ENCODE measurements at places on chromosomes 12 and 14. TPM values are rescaled to one million over a fixed set of nuclear protein-coding genes. Genes with fewer than 3 reads are reported as not detected.
A peak's percentile ranks its signal among the peaks of the same experiment; 100 is the strongest.

ACSS3 gene
- total RNA-seq: 9.9 TPM

EPS8 gene
- total RNA-seq: 41.2 TPM

KRT72 gene
- total RNA-seq: not detected

FZD10 gene
- total RNA-seq: 0.52 TPM

DUSP6 gene
- total RNA-seq: 49.8 TPM

GSC gene
- total RNA-seq: 0.33 TPM

NPAS3 gene
- total RNA-seq: 0.33 TPM

LRRC10 gene
- not detected for total RNA-seq

ARPC3 gene
- 48.5 TPM for total RNA-seq

PIWIL1 gene
- total RNA-seq: not detected

TEX22 gene
- total RNA-seq: 0.33 TPM

- H3K4me1 ChIP-seq: no peaks in the 10 kb centered on the region
- DNase-seq: no peak
- H3K4me3 ChIP-seq: no peak overlapping the region
- no peaks in the 10 kb centered on the region for H3K36me3 ChIP-seq
- H3K27me3 ChIP-seq: no peaks in the 10 kb centered on the region
Observed at GRCh38 chr14:32710231-32710671, 228.4 kb upstream of the NPAS3 start.

- H3K27me3 ChIP-seq: no peaks in the 10 kb centered on the region
- H3K27ac ChIP-seq: no peak overlapping the region
- H3K4me1 ChIP-seq: peaks cover 17% of the 10 kb centered on the region
- H3K4me3 ChIP-seq: no peak overlapping the region
Observed at GRCh38 chr12:79659961-79660431, 30.8 kb downstream of the PAWR start.

GRCh38 chr12:130474599-130475269 lies 137.0 kb downstream of the PIWIL1 start:
- no peaks in the 10 kb centered on the region for H3K27me3 ChIP-seq
- no peaks in the 10 kb centered on the region for H3K4me1 ChIP-seq
- no peaks in the 10 kb centered on the region for H3K36me3 ChIP-seq
- H3K27ac ChIP-seq: no peak overlapping the region
- DNase-seq: no peak

DNA sequence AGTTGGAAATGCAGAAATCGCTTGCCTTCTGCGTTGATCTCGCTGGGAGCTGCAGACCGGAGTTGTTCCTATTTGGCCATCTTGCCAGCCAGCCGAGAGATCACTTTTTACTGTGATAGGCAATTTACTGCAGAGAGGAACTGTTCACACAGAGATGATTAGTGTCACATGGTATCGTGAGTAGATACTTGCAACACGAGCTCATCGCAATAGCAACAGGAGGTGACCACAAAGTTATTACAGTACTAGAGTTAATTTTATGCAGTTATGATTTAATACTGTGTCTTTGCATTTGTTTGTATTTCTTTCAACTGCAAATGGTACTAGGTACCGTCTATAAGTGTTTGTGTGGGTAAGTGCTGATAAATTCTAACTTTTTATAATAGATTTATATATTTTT lies 27.8 kb downstream of the NOPCHAP1 start:
- no peak overlapping the region for H3K27ac ChIP-seq
- no peaks in the 10 kb centered on the region for H3K27me3 ChIP-seq
- DNase-seq: no peak
- no peak overlapping the region for H3K4me3 ChIP-seq
- no peaks in the 10 kb centered on the region for H3K4me1 ChIP-seq
- H3K36me3 ChIP-seq: peaks cover 6% of the 10 kb centered on the region

DNA sequence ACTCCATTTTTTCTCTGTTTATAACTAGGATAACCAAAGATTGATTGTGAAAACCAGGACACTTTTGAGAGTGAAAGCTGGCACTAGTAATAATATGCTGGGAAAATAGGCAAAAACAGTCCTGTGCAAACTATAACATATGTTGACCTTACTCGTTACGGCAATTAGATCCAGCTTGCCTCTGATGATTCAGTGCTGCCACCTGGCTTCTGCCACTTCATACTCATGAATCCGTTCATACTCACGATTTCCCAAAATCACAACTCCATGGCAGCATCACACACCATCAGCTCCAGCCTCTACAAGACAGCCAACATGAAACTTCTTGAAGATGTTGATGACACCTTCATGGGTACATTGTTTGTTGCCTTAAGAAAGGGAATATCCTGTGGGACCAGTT lies 49.1 kb upstream of the CAND1 start:
- H3K4me3 ChIP-seq: no peak overlapping the region
- no peaks in the 10 kb centered on the region for H3K36me3 ChIP-seq
- H3K27ac ChIP-seq: no peak overlapping the region
- no peaks in the 10 kb centered on the region for H3K27me3 ChIP-seq

GRCh38 chr14:54976316-54976715 lies 50.6 kb downstream of the WDHD1 start:
- no peak for DNase-seq
- H3K27ac ChIP-seq: no peak overlapping the region
- H3K27me3 ChIP-seq: no peaks in the 10 kb centered on the region

DNA sequence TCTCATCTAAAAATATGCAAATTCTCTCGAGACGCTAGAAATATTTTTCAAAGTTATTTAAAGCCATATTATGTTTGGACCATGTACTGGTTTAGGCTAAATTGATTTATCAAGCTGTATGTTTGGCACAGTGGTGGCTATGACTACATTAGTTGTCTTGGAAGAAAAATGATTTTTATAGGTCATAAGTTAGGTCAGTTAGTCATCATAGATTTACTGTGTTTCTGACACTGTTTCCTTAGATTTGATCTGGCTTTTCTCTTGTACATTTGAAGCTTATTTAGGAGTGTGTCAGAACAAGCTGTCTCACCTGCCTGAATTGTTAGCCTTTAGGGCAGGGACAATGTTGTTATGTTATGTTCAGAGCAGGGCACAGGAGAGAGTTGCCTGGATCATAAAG lies 161.1 kb upstream of the FBXO33 start:
- H3K4me1 ChIP-seq: no peaks in the 10 kb centered on the region
- no peak overlapping the region for H3K27ac ChIP-seq
- H3K4me3 ChIP-seq: no peak overlapping the region

- H3K4me3 ChIP-seq: no peak overlapping the region
- no peaks in the 10 kb centered on the region for H3K27me3 ChIP-seq
- no peak for DNase-seq
- H3K27ac ChIP-seq: no peak overlapping the region
Observed at GRCh38 chr12:52587563-52587962, 13.7 kb downstream of the KRT72 start.

DNA sequence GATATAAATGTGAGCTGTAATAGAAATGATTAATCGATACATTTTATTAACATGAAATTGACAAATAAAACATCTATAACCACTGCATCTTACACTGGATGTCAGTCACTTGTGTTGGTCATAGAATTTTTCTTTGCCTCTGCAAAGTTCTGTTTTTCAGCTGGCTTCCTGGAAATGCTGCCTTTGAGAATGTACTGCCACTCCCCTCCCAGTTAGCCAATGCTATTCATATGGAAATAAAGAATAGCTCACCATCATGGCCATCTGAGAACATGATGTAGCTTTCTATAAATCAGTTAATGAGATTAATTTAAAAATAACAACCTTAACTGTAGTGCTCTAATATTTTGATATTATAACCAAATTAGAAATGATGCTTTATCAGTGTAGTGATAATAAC lies 41.1 kb downstream of the SLCO1B1 start:
- DNase-seq: no peak
- H3K36me3 ChIP-seq: no peaks in the 10 kb centered on the region
- H3K4me3 ChIP-seq: no peak overlapping the region
- no peak overlapping the region for H3K27ac ChIP-seq

GRCh38 chr12:43973385-43973784 lies 137.5 kb downstream of the TMEM117 start:
- no peak for DNase-seq
- H3K27me3 ChIP-seq: no peaks in the 10 kb centered on the region
- no peak overlapping the region for H3K27ac ChIP-seq
- H3K36me3 ChIP-seq: no peaks in the 10 kb centered on the region
- no peaks in the 10 kb centered on the region for H3K4me1 ChIP-seq

DNA sequence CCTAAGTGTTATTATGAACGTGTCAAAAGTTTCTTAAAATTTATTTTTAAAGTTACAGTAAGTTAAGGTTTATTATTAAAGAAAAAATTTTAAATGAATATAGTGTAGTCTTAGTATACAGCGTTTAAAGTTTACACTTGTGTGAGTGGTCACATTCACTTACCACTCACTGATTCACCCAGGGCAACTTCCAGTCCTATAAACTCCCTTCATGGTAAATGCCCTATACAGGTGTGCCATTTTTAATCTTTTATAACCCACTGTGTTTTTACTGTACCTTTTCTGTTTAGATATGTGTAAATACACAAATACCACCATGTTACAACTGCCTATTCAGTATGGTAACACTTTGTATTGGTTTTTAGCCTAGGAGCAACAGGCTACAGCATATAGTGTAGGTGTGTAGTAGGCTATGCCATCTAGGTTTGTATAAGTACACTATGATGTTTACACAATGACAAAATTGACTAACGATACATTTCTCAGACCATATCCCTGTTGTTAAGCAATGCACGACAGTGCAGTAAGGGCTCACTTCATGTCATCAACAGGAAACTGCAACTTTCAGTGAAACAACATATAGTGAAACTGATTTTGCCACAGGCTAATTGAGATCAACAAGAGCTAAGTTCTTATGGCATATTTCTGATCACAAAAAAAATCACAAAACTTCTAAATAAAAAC lies 112.0 kb upstream of the TMCC3 start:
- H3K27ac ChIP-seq: no peak overlapping the region
- H3K36me3 ChIP-seq: no peaks in the 10 kb centered on the region
- DNase-seq: no peak

DNA sequence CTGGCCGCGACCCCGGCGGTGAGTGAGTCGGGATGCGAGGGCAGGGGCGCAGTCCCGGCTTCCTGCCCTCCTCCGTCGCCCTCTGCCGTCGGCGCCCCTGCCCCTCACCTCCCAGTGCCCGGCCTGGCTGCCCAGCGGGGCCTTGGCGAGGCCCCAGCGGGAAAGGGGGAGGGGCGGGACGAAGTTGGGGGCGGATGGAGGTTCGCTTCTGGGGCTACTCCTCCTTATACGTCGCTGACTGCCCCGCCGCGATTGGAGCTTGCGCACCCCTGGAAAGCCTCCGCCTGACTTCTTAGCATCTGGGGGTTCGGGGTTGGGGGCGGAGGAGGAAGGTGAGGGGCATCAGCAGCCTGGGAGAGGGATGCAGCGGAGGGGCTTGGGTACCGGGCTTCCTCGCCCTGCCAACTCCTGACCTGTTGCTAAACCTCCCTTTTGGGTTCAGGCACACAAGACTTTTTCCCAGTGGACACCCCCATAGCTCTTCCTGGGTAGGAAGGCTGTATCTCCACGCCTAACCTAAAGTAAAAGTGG lies 406 bp downstream of the TMEM263 start:
- peaks cover 47% of the 10 kb centered on the region for H3K4me1 ChIP-seq
- H3K36me3 ChIP-seq: no peaks in the 10 kb centered on the region
- H3K4me3 ChIP-seq: peak overlapping the region; percentile 91
- peak; percentile 69 for DNase-seq
- peak overlapping the region; percentile 98 for H3K27ac ChIP-seq

DNA sequence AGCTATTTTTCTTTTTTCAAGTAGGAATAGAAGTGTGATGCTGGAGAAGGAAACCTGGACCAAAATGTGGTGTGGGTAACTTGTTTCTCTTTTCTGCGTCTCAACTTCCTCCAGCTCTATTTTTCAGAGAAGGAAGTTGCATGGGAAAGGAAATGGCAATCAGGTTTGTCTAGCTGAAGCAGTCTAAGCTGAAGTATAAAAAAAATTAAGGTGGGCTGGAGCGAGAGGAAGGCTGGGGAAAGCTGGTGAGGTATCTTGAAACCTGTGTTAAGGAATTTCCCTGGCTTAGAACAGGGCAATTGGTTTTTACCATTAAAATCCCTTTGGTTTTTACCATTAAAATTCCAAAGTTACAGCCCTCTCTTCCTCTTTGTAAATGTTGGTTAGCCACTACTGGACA lies 34.2 kb upstream of the NINJ2 start:
- no peaks in the 10 kb centered on the region for H3K36me3 ChIP-seq
- no peak overlapping the region for H3K27ac ChIP-seq
- no peak for DNase-seq
- no peak overlapping the region for H3K4me3 ChIP-seq
- H3K27me3 ChIP-seq: no peaks in the 10 kb centered on the region

DNA sequence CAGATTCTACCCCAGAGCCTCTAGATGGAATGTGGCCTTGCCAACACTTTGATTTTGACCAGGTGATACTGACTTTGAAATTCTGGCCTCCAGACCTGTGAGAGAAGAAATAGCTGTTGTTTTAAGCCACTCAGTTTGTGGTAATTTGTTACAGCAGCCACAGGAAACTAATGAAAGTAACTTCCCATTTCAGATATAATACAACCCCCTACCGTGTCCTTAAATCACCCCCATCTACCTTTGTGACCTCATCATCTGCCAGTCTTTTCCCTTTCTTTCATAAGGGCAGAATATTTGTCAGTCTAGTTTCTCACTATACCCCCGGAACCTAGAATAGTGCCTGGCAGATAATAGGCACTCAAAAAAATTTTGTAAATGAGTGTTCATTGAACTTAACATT lies 39.6 kb downstream of the PPP4R4 start:
- no peak overlapping the region for H3K27ac ChIP-seq
- no peak for DNase-seq
- H3K4me3 ChIP-seq: no peak overlapping the region
- H3K36me3 ChIP-seq: no peaks in the 10 kb centered on the region
- no peaks in the 10 kb centered on the region for H3K27me3 ChIP-seq
- no peaks in the 10 kb centered on the region for H3K4me1 ChIP-seq

DNA sequence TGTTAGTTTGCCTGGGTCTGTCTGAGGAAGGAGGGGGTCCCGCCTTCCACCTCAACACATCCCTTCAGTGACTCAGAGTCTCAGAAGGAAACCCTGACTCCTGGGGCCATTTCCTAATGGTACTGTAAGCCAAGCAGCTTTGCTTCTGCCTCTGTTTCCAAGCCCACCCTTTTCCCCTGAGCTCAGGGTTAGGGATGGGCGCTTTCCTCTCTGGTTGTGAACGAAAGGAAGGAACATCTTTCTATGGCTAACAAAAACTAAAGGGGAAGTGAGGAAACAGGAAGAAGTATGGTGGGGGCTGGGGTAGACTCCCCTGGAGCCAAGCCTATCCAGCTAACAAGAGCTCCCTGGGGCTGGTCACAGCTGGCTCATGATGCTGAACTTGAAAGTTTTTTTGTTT lies 11.6 kb upstream of the UNC119B start:
- no peak overlapping the region for H3K27ac ChIP-seq
- H3K4me1 ChIP-seq: peaks cover 24% of the 10 kb centered on the region

DNA sequence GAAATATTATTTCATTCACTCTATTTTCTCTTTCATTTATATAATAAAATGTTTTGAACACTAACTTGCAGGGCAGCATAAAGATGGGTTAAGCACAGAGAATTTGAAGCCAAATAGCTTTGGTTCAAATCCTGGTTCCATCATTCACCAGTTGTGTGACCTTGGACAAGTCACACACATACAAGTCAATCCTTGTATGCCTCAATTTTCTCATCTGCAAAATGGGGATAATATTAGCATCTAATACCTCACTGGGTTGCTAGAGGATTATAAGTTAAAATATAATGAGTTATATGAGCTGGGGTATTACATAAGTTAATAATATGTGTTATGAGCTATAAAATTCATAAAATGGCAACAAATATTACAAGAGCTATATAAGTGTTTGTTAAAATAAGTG lies 94.9 kb downstream of the SOX5 start:
- no peak overlapping the region for H3K27ac ChIP-seq
- DNase-seq: no peak
- H3K27me3 ChIP-seq: no peaks in the 10 kb centered on the region
- H3K4me1 ChIP-seq: no peaks in the 10 kb centered on the region

GRCh38 chr14:73785336-73785833 lies 66.2 kb upstream of the PTGR2 start:
- DNase-seq: no peak
- H3K27ac ChIP-seq: peak overlapping the region; percentile 96
- H3K4me3 ChIP-seq: no peak overlapping the region
- H3K36me3 ChIP-seq: no peaks in the 10 kb centered on the region

Measured in body of pancreas (tissue), 4 donors.